Forelimb muscle (tissue), 1 donor: ENCODE measurements at places on chromosomes 2 and 18. TPM values are rescaled to one million over a fixed set of nuclear protein-coding genes. Genes with fewer than 3 reads are reported as not detected.

- DNase-seq: no peak
Observed at GRCh38 chr2:74982577-74982976, 24.1 kb downstream of the POLE4 start.

DNA sequence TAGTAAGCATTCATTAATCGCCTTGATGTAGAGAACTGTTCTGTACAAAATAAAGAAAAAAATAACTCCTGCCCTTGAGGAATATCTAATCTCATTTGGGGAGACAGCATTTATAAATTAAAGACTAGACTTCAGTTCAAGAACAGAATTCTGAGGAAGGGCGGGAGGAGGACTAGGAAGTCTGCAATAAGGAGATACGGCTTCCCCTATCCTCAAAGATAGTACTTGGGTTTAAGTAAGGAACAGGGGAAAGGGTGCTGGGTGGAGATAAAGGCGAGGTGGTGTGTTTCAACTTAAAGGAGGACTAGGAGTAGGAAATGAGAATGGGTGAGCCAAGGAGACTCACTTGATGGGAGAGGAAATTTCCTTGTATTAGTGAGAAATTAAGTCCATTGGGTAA lies 121.9 kb upstream of the MSTN start:
- no peak for DNase-seq

GRCh38 chr2:232388324-232388891 lies 9.9 kb downstream of the ALPP start:
- no peak for DNase-seq

DNA sequence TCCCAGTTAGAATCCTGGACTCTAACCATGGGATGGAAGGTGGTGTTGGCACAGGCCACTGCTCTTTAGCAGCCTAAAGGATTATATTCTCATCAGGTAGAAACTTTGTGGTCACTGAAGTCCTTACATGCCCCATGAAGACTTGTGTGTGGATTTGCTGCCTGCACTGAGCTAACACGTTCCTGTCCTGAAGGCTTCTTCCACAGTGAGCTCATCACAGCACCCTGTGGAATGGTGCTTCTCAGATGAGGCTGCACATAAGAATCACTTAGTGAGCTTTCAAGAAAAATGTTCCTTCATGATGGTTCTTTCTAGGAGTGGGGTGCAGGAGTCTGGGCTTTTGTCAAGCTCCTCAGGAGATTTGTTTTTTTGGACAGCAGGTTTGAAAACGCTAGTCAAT lies 26.8 kb downstream of the STAMBP start:
- no peak for DNase-seq

- no peak for DNase-seq
Observed at GRCh38 chr2:207920721-207921120, 104.6 kb downstream of the PLEKHM3 start.

DNA sequence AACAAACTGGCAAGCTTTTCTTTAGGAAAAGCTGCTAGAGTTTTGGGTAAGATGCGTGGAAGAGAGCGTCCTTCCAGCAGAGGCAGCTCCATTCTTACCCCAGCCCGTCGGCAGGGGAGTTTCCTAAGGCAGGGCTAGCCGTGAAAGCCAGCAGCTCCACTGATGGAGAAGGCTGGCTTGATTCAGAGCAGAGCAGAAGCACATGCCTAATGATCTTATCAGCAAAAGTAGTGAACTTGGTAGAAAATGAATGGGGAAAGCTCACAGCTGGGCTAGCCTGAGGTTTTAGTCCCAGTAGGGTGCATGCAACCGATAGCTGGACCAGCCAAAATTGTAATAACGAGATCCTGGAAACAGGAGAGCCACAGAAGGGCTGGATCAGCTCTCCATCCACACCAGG lies 20.8 kb downstream of the LAMA1 start:
- DNase-seq: no peak

DNA sequence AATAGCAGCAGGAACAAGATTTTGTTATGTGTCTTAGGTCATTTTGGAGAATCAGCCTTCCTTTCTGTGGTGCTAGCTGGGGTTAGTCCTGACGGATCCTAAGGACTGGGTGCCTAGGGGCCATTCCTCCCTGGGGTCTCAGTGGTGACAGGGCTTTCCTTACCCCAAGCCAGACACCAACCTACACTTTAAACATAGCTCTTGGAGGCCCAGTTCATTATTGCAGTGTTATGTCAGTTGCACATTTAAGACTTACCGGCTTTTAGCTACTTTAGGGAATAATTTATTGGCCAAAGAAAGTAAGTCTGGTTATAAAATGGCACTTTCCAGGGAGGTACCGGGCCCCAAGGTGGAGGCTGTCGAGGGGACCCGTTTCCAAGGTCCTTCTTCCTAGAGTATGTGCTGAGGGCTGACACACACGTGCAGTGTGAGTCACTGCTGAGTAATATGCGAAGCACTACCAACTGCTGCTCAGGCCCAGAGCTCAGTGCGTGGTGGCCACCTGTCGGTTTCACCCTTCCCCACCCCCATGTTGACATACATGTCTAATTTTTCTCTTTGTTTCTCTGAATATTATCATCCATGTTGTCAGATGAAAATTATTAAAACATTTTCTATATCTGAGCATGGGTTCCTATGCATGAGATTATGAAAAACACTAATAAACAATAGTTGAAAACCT lies 37.0 kb upstream of the GRHL1 start:
- no peak for DNase-seq

GRCh38 chr2:150917961-150918713 lies 343.5 kb downstream of the RBM43 start:
- no peak for DNase-seq

OXER1 gene
- polyA plus RNA-seq: 7.2 TPM

PTPRM gene
- 85.4 TPM for polyA plus RNA-seq

AGXT gene
- polyA plus RNA-seq: not detected

RNF152 gene
- 5.2 TPM for polyA plus RNA-seq

BOLL gene
- 1.6 TPM for polyA plus RNA-seq

WDR75 gene
- polyA plus RNA-seq: 34.1 TPM

MFSD2B gene
- 2.6 TPM for polyA plus RNA-seq
